ENCODE measurements at places on chromosomes 1 and 21.
A peak's percentile ranks its signal among the peaks of the same experiment; 100 is the strongest.

- DNase-seq, result no peak
These were observed 82.9 kb downstream of the ARID4B start for GRCh38 chr1:235244974-235245592.

- no peak for DNase-seq
These were observed 429.4 kb upstream of the PTBP2 start for GRCh38 chr1:96292141-96292540.

- DNase-seq, result no peak
These were observed 38.9 kb downstream of the SPRTN start for GRCh38 chr1:231376875-231377549.

DNA sequence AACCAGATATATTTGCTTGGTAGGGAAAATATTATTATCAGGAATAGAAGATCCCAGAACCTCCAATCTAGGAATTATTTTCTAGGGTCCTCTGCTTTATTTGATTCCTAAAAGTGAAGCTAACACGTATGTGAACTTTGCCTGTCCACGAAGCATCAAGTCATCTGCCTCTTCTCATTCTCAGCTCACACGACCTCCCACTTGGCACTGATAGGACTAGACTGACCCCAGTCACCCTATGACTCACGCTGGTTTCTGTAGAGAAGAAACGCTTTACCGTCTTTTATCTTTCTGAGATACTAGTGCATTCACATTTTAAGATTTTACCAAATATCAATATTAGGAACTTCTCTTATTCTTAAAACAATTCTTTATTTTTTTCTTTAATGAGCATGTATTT is 2.0 kb upstream of the KRTAP19-7 start:
- DNase-seq, result no peak

- no peak for DNase-seq
These were observed 20.1 kb downstream of the SH2D2A start for GRCh38 chr1:156796340-156797097.

DNA sequence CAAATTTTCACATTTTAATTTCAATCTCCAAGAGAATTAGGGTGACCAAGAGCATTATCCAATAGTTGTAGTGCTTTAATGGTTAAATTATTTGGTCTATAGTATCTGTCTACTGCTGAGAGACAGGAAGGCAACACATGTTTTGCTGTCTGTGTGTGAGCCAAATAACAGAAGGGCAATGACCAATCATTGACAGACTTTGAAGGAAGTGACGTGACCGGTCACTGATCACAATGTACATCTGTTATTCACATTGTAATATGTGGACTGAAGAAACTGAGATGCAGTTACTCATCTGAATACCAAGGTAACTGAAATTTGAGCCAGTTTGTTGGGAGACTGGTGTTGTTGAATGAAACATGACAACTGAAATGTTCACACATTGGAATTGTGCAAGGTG is 196.7 kb downstream of the LRRC40 start:
- no peak for DNase-seq

DNA sequence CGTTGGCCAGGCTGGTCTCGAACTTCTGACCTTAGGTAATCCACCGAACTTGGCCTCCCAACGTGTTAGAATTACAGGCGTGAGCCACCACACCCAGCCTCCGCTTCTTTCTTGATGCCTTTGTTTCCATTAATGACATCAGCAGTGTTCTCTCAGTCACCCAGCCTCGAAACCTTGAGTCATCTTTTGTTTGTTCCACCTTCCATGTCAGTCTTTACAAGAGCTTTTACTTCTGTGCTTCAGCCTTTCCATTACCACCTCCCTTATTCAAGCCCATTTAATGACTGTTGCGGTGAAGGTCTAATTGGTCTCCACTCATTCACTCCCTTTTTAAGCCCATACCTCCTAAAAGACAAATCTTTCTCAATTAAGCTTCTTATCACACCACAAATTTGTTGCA is 146.6 kb upstream of the ADGRL2 start:
- DNase-seq, result no peak

GRCh38 chr1:163824006-163824405 is 502.3 kb downstream of the NUF2 start:
- peak; percentile 98 for DNase-seq
